ENCODE measurements at places on chromosomes 3 and 15. TPM values are rescaled to one million over a fixed set of nuclear protein-coding genes. Genes with fewer than 3 reads are reported as not detected.

GRCh38 chr3:75272691-75273090 lies 391.4 kb upstream of the FRG2C start:
- DNase-seq, result peak; percentile 80
- H3K4me1 ChIP-seq, result peaks cover 4% of the 10 kb centered on the region
- H3K27ac ChIP-seq, result no peak overlapping the region
- H3K27me3 ChIP-seq, result no peaks in the 10 kb centered on the region
- no peaks in the 10 kb centered on the region for H3K36me3 ChIP-seq

GRCh38 chr15:92018535-92019239 lies 165.2 kb downstream of the SLCO3A1 start:
- no peak for DNase-seq
- no peak overlapping the region for H3K4me3 ChIP-seq
- no peaks in the 10 kb centered on the region for H3K36me3 ChIP-seq
- H3K27ac ChIP-seq, result no peak overlapping the region
- no peaks in the 10 kb centered on the region for H3K27me3 ChIP-seq

- H3K36me3 ChIP-seq, result no peaks in the 10 kb centered on the region
- no peaks in the 10 kb centered on the region for H3K27me3 ChIP-seq
- no peak for DNase-seq
- H3K27ac ChIP-seq, result no peak overlapping the region
- H3K4me1 ChIP-seq, result peaks cover 8% of the 10 kb centered on the region
- H3K4me3 ChIP-seq, result no peak overlapping the region
These were observed 45.4 kb upstream of the PLXNA1 start for GRCh38 chr3:126937533-126937932.

CHRM5 gene
- not detected for total RNA-seq

Data from GM23248 (cell line).